ENCODE measurements at places on chromosomes 16 and 17. TPM values are rescaled to one million over a fixed set of nuclear protein-coding genes. Genes with fewer than 3 reads are reported as not detected.

OR1F1 gene
- not detected for total RNA-seq

BAHCC1 gene
- total RNA-seq, result 23.2 TPM

RNF112 gene
- not detected for total RNA-seq

CCL16 gene
- 0.65 TPM for total RNA-seq

TPSD1 gene
- not detected for total RNA-seq

PRSS27 gene
- 1.1 TPM for total RNA-seq

YPEL3 gene
- 16.8 TPM for total RNA-seq

KRT16 gene
- not detected for total RNA-seq

PRDM7 gene
- total RNA-seq, result not detected

KCNH6 gene
- not detected for total RNA-seq

CLDN7 gene
- total RNA-seq, result 13.4 TPM

PSME3IP1 gene
- 78.7 TPM for total RNA-seq

NUDT16L1 gene
- total RNA-seq, result 27.4 TPM

INTS2 gene
- total RNA-seq, result 12.7 TPM

ZNF232 gene
- 5.3 TPM for total RNA-seq

PPP1R1B gene
- not detected for total RNA-seq

CACNA1H gene
- total RNA-seq, result under 0.01 TPM

FAM83G gene
- 18.9 TPM for total RNA-seq

PRCD gene
- total RNA-seq, result under 0.01 TPM

ARL6IP1 gene
- 317 TPM for total RNA-seq

CLEC10A gene
- total RNA-seq, result not detected

SMIM5 gene
- 0.10 TPM for total RNA-seq

ACSM2B gene
- total RNA-seq, result under 0.01 TPM

GDPD3 gene
- total RNA-seq, result 1.8 TPM

HBZ gene
- total RNA-seq, result not detected

NHLRC4 gene
- 2.4 TPM for total RNA-seq

TLCD2 gene
- 1.3 TPM for total RNA-seq

EPOP gene
- 2.4 TPM for total RNA-seq

APOH gene
- not detected for total RNA-seq

TOP2A gene
- 61.5 TPM for total RNA-seq

NOG gene
- total RNA-seq, result 3.9 TPM

FBXW10 gene
- total RNA-seq, result not detected

Data from vein endothelial cell (primary cell).